GM04504 (cell line): ENCODE measurements at places on chromosomes 12 and 14.

DNA sequence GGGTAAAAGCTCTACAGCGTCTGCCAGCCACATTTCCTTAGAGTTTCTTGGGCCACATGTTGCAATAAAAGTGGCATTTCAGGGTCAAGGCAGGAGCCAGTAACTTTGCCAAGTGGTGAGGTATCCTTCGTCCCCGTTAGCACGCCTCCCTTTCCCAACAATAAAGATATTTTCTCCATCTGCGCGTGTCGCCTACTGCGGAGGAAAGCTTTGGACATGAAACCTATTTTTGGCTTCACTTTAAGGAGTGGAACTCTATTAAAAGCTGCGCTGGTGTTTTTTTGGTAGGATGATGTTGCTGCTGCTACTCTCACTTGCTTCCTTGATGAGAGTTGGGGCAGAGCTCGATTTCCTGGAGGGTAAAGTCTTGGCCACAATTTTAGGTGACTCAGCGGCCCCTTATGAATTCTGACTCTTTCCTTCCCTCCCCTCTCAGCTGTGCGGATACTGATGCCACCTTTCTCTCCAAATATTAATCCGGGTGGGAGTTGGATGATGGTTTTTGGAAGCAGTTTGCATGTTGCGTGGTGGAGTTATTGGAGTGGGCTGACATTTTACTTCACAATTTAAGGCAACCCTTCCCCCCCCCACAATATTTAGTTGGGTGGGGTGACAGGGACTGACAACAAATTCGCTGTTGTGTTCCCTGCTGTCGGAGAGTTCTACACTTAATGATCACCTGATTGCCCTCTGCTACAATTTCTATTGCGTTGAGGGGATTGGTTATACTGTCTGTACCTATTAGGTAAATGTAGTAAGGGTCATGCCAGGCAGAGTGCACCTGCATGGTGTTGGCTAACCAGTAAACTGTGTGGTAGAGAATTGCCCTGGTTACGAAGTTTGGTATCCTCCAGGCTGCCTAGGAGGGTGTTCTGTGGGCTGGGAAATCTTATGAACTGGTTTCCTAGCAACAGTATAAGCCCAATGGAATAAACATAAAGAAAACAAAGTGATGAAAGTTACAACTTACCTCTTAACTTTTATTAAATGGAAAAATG lies 1.1 kb downstream of the CCDC91 start:
- peak; percentile 32 for DNase-seq

GRCh38 chr14:92866901-92867865 lies 55.8 kb upstream of the CHGA start:
- DNase-seq: no peak

DNA sequence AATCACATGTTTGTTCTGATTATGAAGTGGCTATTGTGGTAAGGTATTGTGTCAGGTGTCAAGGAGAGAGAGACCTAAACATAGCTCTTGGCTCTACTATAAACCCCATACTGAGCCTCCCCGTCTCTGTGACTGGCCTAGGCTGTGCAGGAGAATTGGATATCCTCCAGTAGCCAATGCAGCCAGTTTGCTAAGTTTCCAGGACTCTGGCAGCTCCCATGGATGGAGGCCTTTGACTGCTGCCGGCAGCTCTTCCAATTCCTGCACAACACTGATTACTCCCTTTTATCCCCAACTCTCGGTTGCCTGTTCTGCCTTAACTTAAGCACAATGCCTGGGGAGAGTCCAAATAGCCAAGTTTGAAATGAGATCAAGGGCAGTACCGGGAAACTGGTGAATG lies 59.3 kb downstream of the ABCC9 start:
- no peak for DNase-seq

GRCh38 chr12:80684077-80684495 lies 23.3 kb upstream of the MYF6 start:
- DNase-seq: no peak

DNA sequence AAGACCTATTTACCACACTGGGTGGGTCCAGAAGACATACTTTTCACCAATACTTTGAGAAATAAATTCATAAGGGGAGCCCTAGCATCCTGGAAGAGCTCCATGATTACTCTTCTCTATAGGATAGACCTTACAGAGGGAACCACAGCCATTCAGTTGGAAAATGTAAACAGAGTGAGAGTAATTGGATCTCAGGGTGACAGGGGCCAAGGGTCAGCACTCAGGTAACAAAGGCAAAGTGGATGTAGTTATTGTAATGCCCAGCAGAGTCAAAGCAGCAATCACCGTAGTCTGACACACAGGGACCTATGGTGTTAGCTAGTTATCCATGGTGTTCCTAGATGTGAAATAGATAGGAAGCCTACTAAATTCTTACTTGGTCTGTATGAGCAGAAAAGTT lies 10.8 kb upstream of the GTF2A1 start:
- no peak for DNase-seq

DNA sequence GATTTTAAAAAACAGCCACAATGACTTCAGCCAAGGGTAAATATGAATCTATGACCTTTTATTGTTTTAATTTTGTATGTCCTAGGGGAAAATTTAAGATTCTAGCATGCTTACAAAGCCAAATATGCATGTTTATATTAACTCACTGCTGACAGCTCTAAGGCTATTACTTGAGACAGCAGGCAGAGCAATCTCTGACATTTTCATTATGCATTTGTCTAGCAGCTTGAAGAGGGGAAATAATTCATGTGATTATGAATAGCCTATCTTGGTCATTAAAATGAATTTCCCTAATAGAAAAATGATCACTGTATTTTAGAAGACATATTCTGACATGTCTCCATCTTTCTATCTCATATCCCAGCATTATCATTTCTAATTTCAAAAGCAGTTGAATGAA lies 46.6 kb upstream of the HELB start:
- DNase-seq: no peak

DNA sequence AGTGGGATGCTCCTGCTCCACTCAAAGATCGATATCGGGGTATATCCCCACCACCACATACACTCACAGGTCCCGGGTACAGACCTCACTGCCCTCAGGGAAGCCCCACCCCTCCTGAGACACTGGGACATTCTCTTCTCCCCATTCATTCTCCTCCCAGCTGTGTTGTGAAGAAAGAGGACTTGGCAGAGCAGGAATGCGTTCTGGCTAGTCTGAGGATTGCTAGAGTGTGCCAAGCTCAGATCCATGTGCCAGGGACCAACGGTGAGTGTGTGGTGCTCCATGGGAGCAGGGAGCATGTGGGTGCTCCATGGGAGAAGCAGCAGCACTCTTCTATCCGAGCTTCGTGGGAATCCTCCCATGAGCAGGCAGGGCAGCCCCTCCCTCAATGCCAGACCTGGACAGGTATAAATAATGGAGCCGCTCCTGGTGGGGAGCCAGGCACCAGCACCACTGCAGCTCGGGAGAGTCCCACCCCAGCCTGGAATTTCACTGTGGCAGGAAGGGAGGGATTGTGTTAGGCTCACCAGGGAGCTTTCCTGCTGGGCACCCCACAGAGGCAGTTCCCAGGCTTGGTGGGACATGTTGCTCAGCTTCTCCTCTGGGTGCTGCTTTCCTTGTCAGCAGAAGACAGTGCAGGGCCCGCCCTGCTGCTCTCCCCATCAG lies 2.3 kb upstream of the KRT5 start:
- peak; percentile 14 for DNase-seq

GRCh38 chr12:10960211-10960610 lies 21.1 kb upstream of the TAS2R14 start:
- DNase-seq: no peak

DNA sequence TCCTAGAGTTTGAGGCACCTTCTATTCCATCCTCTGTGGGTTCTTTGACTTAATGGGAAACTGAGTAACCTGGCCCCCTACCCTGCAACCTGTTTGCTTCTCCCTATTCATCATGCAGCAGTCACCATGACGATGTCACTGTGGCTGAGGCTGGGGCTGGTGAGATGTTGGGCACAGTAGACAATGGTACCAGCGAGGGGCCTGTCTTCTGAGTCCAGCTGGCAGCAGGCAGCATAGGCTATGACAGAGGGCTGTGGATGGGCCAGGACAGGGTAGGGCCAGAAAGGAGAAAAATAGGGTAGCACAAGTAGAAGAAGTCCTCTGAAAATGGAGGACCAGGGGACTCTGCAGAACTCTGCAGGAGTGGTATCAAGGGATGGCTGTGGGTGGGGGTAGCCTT lies 2.0 kb downstream of the CIROP start:
- no peak for DNase-seq

GRCh38 chr14:64775081-64775777 lies 71.0 kb downstream of the PLEKHG3 start:
- DNase-seq: no peak

DNA sequence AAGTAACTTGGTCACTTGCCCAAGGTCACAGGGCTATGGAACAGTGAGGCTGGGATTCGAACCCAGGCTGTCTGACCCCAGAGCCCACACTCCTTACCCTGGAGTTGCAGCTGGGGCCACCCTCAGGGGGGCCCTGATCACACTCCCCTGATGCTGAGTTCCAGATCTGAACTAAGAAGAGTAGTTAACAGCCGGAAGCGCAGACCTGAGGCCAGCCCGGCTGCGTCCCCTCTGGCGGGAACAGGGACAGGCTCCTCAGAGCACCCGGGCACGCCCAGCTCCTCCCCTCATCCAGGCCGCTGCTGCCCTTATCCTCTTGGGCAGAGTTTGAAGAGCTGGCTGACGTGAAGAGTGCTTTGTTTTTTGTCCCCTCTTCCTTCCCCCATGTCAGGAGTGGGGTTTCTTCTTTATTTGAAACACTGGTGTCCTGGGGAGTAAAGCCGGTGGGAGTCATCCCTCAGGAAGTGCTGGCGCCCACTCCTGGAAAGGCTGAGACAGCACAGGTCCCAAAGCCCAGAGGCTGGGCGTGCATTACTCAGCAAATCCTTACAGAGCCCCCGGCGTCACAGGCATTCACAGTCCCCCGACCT lies 8.7 kb downstream of the PHB2 start:
- DNase-seq: no peak

GRCh38 chr12:9590441-9590840 lies 17.3 kb downstream of the KLRB1 start:
- DNase-seq: no peak

DNA sequence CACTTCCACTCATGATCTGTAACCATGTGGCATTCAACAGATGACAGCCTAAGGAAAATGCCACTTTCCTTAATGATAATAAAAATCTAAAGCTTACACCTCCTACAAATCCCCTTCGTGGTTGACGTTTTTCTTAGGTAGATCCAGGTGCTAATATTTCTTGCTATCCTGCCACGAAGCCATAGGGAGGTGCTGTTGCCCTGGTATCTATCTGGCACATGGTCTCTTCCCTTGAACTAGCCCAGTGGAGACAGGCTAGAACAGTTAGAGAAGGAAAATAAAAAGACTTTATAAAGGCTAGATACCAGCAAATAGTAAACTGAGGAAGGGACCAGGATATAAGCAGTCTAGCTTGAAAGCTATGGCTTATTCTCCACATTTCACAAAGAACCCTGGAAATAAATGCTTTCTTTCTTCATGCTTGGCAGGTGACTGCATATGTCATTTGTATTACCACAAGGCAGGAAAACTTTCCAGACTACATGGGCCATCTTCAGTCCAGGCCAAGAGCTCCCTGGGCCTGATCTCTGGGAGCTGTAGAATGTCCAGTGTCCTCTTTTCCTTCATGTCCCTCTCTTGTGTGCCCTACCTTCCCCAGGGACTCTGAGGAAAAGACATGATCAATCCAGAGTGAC lies 15.3 kb downstream of the SPIC start:
- DNase-seq: no peak
